HS-5 (cell line): ENCODE measurements at places on chromosomes 2 and 18.

- peak; percentile 32 for DNase-seq
These were observed 41.4 kb downstream of the OXER1 start for GRCh38 chr2:42722320-42723190.

DNA sequence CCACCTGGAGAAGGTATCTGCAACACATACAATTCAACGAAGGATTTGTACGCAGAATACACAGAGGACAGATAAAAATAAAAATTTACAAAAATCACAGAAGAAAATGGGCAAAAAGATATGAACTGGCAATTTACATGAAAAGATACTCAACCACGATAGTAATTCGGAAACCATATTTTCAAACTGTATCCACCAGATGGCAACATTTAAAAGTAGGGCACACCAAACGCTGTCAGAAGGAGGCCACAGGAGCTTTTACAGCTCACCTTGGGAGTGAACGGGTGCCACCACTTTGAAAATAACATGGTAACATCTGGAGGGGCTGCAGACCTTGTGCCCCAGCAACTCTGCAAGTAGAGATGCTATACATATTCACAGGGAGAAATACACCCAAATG lies 9.8 kb downstream of the KIF1A start:
- DNase-seq: no peak

- DNase-seq: no peak
These were observed 21.0 kb downstream of the SLC20A1 start for GRCh38 chr2:112666761-112667122.

DNA sequence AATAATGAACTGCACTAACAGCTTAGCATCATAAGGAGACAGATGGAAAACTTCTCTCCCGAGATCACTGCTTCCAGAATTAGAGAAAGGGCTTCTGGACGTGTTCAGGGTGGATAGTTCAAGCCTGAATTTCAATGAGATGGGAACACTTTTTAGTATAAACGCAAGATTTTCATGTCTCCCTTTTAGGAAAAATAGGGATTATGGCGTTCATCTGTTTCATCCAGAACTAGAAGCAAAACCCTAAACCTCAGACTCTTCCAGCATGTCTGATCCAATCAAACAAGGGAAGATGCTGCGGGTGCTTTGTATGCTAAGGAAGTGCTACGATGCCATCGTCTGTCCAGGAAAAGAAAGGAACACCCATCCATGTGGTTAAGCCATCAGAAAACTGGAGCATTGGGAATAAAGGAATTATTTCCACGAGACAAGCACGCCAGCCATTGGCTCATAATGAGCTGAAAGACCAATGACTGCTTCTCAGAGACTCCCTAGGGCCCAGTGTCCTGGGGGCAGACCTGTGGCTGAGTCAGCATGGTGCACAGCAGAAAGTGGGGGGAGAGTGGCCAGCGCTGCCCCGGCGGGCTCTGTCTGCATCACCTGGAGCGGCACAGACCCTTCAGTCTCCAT lies 65.9 kb upstream of the AFF3 start:
- DNase-seq: no peak

GRCh38 chr2:236755278-236755840 lies 185.7 kb downstream of the ACKR3 start:
- no peak for DNase-seq

DNA sequence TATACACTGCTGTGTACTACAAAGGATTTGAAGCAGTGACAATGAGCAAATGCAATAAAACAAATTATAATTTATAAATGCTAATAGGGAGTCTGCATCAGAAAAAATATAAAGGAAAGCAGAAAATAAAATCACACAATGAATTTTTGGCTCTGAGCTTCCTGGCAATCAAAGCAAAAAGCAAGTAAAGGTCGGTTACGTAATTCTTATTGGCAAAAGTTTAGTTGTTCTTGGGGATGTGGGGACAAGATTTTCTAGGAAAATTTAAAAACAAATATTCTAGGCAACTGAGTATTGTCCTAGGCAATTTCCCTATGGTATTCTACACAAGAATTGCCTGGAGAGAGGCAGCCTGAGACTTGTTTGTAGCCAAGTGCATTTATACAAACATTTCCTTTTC lies 1.8 kb downstream of the ORC2 start:
- DNase-seq: no peak

DNA sequence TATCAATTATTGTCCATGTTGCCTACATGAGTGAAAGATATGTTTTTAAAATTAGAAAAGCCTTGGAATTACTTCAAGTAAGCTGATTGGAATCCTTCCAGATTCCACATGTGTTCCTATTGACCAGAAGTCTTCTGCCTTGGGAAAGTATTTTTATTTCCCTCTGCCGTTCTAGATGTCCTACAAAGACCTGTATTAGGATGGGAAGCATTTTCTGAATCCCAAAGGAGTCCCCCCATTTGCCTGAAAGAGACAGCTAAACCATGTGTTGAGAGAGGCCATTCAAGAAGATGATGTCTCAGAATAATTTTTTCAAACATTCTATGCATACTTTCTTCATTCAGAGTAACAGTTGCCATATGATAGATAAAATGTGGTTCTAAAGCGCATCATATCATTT lies 19.0 kb upstream of the MYO1B start:
- no peak for DNase-seq

- no peak for DNase-seq
These were observed 174.3 kb downstream of the BCL2 start for GRCh38 chr18:63145166-63145850.

DNA sequence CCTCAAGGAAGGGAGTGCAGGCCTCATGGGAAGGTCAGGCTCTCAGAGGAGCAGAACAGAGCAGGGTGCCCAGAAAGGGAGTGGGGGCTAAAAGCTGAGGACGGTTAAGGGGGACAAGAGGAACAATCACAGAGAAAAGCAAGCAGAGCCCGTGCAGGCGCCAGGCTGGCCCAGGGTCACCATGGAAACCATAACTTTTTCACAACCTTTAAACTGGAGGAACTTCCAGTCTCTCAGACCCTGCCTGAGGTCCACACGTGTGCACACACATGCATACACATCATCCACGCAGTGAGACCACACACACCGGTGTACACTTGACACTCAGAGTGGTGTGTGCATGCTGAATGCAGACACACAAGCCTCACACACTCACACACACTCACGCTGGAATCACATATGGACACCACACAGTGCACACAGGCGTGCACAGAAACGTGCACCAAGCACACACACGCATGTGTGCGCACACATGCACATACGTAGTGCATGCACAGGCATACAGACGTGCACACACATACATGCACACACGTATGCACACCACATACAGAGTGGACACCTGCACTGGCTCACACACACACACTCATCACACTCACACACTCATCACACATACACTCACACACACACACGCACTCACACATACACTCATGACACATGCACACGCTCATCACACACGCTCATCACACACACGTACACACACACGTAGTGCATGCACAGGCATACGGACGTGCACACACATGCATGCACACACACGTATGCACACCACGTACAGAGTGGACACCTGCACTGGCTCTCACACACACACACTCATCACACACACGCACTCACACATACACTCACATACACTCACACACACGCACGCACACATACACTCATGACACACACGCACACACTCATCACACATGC lies 37.2 kb upstream of the SNED1 start:
- no peak for DNase-seq

- no peak for DNase-seq
These were observed 28.2 kb upstream of the YWHAQ start for GRCh38 chr2:9658972-9659371.

DNA sequence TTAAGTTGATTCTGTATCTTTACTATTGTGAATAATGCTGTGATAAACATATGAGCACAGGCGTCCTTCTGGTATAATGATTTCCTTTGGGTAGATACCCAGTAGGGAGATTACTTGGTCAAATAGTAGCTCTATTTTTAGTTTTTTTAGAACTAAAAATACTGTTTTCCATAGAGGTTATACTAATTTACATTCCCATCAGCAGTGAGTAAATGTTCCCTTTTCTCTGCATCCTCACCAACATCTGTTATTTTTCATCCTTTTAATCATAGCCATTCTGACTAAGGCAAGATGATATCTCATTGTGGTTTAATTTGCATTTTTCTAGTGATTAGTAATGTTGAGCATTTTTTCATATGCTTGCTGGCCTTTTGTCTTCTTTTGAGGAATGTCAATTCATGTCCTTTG lies 35.1 kb downstream of the PMS1 start:
- peak; percentile 81 for DNase-seq

DNA sequence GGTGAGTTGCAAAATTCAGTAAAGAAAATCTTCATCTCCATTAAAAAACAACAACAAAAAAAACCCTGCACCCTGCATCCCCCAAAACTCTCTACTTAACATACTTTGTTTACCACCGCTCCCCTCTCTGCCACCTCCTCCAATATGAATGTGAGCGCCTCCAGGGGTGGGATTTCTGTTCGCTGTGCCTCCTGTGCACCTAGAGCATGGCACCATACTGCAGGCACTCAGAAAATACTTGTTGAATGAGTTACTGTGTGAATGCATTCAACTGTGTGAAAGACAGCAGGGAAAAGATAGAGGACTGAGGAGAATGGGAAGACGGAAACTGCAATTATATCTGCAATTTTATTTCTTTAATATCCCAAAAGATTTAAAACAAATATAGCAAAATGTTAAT lies 4.5 kb downstream of the CEBPZ start:
- no peak for DNase-seq

DNA sequence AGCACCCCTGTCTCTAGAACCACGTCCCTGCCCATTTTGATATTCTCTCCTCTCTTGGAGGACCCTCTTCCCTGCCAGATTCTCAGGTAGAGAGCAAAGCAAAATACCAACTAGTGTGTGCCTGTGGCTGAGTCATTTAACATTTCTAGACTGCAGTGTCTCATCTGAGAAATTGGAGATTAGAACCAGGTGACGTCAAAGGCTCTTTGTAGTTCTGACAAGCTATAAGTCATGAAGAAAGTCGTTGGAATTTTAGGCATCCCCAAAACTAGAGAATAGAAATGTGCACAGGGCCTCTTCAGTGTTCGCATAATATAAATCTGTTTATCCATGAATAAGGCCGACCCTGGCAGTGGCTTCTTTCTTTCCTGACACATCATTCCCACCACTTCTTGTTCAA lies 74.4 kb upstream of the TANC1 start:
- DNase-seq: no peak

DNA sequence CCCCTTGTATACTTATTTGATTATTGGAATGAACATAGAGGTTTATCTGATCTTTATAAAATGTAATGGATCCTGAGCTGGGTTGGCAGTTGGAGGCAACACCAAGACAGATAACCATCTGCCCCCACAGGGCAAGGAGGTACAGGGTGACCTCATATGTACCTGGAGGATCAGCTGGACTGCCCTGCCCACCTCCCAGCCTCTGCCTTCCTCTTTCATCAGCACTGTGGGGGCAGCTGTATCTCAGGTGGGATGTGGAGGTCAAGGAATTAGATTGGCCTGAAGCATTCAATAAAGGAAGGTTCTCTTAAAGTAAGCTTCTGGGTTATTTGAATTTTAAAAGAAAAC lies 92.6 kb downstream of the LYPD6 start:
- no peak for DNase-seq
